HuH-7.5 (cell line): ENCODE measurements at places on chromosomes 6 and 20.

GRCh38 chr6:134138226-134138975 is 86.0 kb upstream of the SLC2A12 start:
- no peak for DNase-seq

GRCh38 chr20:5714261-5715041 is 35.8 kb upstream of the SHLD1 start:
- peak; percentile 40 for DNase-seq

- no peak for DNase-seq
These were observed 243.7 kb upstream of the CHD6 start for GRCh38 chr20:41861772-41862422.

GRCh38 chr6:153123801-153124200 is 7.3 kb downstream of the RGS17 start:
- DNase-seq = no peak

DNA sequence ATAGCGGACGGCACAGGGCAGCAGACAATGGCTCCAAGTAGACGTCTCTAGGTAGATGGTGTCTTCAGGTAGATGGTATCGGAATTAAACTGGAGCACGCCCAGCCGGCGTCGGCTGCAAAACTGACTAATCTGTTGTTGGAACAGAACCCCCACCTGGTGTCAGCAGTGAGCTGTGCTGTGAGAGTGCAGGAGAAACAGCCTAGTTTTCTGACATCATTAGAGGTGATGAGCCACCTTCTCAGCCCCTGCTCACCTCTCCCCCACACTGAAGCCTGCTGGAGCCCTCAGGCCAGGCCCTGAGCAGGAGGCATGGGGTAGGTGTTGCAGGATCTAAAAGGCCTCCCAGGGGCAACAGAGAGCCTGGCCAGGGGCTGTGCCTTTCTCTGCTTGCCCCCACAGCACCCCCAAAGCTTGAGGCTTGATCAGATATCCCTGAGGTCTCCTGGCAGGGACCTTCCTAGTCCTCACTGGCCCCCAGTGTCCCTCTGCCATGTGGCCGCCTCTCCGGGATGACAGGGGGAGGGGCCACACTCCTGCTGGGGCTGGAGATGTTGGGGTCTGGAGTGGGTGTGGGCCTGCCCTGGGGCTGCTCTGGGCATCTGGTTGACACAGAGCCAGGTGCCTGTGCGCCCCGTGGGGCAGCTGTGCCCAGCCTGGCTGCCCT is 6.9 kb upstream of the HELZ2 start:
- DNase-seq = peak; percentile 75

- no peak for DNase-seq
These were observed 18.1 kb upstream of the SLC9A8 start for GRCh38 chr20:49794336-49795134.

GRCh38 chr20:58558486-58559367 is 43.5 kb upstream of the APCDD1L start:
- no peak for DNase-seq

DNA sequence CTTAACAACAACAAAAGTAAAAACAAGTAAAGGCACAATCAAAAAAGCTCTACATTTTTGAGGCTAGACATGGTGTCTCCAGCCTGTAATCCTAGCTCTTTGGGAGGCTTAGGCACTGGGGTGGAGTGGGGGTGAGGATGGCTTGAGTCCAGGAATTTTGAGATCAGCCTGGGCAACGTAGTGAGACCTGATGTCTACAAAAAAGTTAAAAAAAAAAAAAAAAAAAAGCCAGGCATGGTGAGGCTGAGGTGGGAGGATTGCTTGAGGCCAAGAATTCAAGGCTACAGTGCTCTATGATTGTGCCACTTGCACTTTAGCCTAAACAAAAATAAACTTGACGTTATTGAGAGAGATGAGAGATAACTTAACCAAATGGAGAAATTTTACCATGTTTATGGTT is 60.1 kb downstream of the QKI start:
- no peak for DNase-seq
